Myocyte (in vitro differentiated cells): ENCODE measurements at places on chromosomes 7 and 10. TPM values are rescaled to one million over a fixed set of nuclear protein-coding genes. Genes with fewer than 3 reads are reported as not detected.

Gene POLL
- 15.3 and 16.0 TPM in 2 replicates for total RNA-seq

- no peak for DNase-seq
These were observed 163.8 kb upstream of the KLF6 start for GRCh38 chr10:3948843-3949242.

DNA sequence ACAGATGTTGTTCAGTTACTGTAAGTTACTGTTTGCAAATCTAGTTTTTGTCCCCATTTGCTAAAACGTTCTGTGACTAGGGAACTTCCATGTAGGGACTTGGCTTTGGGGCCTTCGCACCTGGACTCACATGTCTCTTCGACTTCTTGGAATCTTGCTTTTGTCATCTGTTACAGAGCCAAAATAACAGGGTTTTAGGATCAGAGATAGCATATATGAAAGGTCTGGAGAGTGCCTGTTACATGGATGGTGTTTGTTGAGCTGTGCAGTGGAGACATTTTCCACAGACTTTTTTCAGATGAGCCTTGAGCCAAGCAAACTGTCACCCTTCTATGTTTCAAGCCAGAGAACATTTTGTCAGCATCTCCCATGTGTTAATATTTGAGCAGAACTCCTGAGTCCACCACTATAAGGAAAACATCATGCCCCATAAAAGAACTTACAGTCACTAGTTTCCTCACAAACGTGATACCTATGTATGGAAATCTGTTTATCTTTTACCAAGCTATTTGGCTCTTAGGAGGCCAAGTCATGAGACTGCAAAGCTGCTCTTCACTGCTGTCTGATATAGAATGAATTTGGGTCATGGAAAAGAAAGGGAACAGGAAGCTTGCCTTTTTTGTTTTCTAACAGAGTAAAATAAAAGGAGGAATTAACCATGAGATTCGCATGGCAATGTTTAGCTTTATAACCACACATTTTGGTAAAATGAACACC is 818.6 kb upstream of the IGFBP3 start:
- no peak for DNase-seq

DNA sequence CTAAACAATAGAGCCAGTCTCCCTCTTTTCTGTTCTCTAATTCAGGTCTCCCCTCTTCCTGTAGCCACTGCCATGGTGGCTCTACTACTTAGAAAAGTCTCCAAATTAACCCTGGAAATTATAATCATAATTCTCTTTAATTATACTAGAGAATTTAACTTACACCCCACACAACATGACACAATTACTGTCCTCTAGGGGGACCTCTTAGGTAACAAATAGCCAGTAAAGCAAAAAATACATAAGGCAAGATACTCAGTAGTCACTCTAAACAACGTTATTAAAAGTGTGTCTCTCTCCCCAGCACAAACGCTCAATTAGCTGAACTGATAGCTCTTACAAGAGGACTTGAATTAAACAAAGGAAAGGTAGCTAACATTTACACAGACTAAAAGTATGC is 44.3 kb upstream of the ZNF107 start:
- DNase-seq, result no peak

Gene IL6
- total RNA-seq, result 0.56 TPM in 1 of 2 replicates, not detected in the other

DNA sequence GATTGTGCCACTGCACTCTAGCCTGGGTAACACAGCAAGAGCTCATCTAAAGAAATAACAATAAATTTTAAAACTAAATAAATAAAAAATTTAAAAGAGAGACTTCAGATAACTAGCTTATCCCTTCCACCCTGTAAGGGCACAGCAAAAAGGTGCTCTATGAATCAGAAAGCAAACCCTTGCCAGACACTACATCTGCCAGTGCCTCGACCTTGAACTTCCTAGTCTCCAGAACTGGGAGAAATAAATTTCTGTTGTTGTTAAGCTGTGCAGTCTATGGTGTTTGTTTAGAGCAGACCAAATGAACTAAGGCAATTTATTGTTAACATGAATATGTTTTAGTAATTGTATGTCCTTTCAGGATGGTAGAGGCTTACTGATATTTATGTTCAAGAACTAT is 174.9 kb upstream of the TRIM24 start:
- no peak for DNase-seq

Gene NUTM2E
- 0.21 TPM in 1 of 2 replicates, not detected in the other for total RNA-seq

Gene COL1A2
- total RNA-seq, result 1,439 and 1,654 TPM in 2 replicates

DNA sequence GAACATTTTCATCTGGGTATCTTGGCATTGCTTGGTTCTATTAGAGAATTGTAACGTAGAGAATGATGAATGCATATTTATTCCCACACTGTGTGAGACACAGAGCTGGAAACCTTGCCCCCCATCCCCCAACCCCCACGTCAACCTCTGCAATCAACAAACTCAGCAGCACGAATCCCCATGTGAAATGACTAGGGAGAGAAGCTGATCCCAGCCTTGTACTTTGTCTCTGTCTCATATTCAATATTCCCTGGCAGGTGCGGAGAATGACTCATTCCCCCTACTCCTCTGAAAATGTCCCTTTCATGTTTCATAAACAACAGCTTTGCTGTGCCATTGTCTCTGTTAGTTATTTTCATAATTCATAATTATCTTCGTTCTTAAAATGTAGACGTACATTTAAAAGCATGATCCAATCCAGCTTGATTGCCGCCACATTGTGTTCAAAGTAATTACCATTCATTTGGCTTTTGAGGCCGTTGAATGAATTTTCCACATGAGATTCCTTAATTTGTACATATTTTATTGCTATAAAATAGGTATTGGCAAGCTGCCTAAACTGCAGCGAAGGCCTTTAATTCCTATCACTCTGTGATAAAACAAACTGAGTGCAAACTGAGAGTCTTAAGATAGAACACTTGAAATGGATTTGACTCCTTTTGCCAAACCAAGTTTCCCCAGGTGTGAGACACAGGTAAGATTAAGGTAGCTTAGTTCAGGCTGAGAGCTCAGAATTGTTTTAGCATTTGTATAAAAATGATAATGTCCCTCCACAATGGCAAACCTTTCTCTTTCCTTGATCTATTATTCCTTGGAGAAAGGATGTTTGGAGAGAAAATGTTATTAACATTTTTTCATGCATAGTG is 920.2 kb downstream of the TYW1 start:
- DNase-seq, result no peak

GRCh38 chr7:27181795-27182275 is 3.2 kb downstream of the HOXA11 start:
- no peak for DNase-seq

GRCh38 chr7:77351539-77352004 is 64.6 kb downstream of the GSAP start:
- DNase-seq, result no peak

DNA sequence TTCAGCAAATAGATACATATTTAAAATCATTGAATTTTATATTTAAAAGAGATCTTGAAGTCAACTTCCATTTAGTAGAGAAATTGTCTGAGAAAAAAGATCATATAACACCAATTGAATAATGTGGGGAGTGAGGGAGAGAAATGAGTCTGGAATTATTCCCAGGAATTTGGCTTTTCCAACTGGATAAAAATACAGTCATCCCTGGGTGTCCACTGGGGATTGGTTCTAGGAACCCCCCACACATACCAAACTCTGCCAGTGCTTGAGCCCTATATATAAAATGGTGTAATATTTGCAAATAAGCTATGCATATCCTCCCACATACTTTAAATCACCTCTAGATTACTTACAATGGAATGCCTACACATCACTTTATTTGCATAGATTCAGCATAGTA is 162.8 kb upstream of the SEMA3C start:
- peak; percentile 59 for DNase-seq

GRCh38 chr10:66572700-66573099 is 353.1 kb upstream of the LRRTM3 start:
- no peak for DNase-seq

Gene IGF2BP3
- total RNA-seq, result 23.4 and 28.0 TPM in 2 replicates

DNA sequence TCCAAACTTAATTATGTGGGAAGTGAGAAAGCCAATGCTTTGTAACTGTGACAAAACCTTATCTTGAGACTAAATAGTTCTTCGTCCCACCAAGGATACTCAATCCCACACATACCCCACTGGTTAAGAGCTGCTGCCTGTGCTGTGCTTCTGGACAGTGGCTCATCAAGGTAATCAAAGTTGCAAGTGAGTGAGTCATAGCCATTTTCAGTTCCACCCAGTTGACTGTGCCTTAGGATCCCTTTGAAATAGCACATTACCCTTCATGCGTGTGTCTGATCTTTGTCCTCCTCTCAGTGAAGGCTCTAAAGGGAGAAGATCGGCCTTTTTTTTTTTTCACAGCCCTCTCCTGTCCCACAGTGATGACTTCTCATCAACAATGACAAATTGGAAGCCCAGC is 706.0 kb upstream of the AUTS2 start:
- no peak for DNase-seq

- peak; percentile 86 for DNase-seq
These were observed 59.8 kb downstream of the C10orf120 start for GRCh38 chr10:122639801-122640200.

Gene TRIL
- total RNA-seq, result 0.40 and 0.42 TPM in 2 replicates

DNA sequence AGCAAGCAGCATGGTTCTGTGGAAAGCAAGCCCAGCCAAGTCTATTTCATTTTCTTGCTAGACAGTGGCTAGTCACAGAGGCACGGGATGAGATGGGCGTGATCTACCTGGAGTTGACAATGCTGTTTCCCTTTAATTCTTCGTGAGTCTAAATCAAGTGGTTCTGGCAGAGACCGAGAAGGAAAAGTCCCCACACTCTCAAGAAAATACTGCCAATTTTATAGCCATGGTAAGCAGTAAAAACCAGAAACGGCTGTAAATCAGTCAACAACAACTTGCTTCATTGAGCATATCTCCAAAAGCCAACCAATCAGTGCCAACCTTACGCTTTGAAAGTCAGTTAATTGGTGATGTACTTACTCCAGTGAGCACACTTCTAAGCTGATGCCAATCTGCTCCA is 223.4 kb downstream of the SEC23IP start:
- no peak for DNase-seq

DNA sequence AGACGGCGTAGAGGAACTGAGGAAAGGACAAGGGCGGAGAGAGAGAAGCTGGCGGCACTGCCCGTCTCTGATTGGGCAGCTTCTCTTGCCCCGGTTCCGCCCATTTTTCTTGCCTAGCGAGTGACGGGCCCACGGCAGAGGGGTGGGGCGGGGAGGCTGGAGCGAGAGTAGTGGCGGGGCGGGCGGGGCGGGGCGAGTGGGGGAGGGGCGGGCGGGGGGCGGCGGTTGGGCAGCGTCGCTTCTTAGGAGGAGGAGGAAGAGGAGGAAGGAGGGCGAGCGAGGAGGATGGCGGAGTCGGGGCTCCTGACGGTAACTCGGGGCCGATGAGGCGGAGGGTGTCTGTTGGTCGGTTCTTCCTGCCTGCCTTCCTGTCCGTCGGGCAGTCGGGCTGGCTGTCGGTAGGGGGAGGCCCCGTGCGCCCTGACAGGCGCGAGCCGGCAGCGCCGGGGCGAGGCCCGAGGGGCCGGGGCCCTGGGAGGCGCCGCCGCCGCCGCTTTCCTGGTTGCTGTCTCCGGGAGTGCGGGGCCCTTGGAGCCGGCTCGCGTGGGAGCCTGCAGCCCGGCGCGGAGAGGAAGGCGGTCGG is at the start of gene SHOC2:
Gene SHOC2, plus strand, starts transcription at position 256 of the 583 bp plus-strand sequence. CDS start 44,755 bp downstream, outside the sequence.
- DNase-seq, result no peak

DNA sequence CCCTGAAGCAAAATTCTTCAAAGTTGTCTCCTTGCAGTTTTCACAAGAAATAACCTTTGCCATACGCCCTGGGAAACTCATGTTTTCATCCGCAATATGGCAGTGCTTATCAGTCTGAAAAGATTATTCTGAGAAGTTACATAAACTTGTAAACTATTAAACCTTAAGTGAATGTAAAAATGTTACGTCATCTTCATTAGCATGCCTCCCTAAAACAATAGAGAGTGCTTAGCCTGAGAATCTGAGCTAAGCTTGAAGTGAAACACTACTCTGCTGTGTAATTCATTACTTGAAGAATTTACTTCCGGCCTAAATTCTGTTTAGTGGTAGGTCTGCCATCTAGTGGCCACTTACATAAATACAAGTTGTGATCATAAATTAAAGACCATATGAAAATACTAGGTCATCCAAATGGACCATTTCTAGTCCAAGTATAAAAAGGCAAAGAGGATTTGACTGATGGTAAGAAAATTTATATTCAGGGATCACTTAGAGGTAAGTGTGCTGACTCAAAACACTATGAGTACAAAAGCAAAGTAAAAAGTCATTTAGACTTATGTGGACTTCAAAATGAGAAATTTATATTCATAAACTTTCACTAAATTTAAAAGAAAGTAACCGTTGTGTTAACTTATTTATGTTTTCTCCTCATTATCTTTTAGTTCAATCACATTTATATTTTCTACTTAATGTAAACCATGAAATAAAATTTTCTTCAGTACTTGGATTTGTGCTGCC is 745.1 kb upstream of the LRRTM3 start:
- DNase-seq, result peak; percentile 72

- no peak for DNase-seq
These were observed 1259.7 kb downstream of the XPNPEP1 start for GRCh38 chr10:108663587-108663986.

GRCh38 chr7:155507576-155507975 is 38.8 kb downstream of the CNPY1 start:
- DNase-seq, result no peak

GRCh38 chr7:37248396-37248861 is 200.2 kb downstream of the ELMO1 start:
- no peak for DNase-seq

Gene HOXA6
- 0.80 and 1.0 TPM in 2 replicates for total RNA-seq

DNA sequence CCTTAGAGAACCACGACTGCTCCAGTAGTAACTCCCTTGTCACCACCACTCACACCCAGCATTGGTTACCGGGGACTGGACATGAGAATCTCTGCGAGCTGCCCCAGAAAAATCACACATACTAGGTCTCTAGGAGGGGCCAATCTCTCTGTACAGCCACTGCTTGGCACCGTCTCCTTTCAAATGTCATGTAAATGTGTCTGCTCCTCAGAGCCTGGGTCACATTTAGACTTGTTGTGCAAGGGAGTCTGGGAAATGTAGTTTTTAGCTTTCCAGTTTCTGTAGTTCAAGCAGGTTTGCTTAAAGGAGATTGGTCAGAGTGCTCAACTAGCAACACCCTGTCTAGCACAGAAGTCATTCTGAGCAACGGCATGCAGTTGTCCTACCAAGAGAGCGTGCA is 60.0 kb downstream of the CHN2 start:
- no peak for DNase-seq

DNA sequence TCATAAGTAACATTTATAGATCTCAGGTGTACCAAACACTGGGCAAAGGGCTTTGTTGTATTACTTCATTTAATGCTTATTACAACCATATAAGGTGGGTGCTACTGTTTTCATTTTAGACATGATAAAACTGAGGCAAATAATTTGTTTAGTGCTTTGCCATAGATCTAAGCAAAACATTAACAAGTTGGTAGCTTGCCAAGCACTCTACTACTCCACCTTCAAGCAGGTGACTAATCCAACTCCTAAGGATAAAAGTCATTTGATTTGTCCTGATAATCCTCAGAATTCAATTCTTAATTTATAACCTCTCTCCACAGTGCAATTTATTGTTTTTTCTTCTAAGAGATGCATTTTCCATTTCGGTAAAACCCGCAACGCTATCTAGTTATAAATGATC is 646.4 kb downstream of the GRM8 start:
- no peak for DNase-seq
